KG1 (cell line): ENCODE measurements at places on chromosomes 11 and 22.
A peak's percentile ranks its signal among the peaks of the same experiment; 100 is the strongest.

DNA sequence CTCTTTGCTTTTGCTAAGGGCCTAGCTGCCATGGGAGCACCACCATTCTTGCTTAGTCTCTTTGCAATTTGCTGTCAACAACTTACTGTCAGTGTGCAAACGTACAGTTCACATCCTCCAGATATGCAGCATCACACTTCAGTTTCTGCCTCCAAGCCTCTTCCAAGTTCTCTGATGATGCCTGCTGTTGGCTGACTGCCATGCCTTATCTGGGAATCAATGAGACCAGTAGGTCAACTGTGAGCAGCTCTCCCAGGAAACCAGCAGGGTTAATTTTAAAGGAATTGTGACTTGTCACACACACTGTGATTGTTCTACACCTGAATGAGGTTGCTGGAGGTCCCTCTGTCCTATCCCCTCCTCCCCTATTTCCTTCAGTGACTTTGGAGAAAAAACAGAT is 56.0 kb downstream of the COPB1 start:
- no peak for DNase-seq

DNA sequence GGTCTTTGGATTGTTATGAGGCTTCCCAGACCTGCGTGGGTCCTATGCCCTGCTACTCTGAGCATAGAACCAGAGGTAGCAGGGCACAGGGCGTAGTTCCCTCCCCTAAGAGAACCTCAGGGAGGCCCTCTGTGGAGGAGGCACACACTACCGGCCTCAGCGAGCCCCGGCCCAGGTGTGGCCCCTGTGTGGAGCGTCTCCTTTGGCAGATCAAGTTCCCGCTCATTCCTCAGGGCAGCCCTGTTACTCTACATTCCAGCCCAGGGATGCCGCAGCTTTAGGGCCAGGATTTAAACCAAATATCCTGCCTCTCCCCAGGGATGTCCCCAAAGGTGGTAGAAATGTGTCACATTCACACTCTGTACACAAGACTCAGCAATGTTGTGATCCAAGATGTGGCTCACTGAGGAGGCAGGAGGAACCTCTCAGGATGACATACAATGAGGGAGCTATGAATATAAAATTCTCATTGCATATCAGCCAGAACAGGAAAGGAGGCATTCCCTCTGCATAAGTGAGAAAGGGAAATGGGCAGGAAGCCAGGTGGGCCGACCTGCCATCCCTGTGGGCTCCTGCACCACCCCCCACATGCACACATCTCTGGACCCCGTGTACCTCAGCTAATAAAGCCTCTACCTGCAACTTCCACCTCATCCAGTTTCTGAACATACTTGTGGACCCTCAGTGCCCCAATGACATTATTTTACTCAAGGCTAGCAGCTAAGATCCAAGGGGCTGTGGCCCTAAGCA is 131.9 kb upstream of the TEAD1 start:
- DNase-seq: no peak

DNA sequence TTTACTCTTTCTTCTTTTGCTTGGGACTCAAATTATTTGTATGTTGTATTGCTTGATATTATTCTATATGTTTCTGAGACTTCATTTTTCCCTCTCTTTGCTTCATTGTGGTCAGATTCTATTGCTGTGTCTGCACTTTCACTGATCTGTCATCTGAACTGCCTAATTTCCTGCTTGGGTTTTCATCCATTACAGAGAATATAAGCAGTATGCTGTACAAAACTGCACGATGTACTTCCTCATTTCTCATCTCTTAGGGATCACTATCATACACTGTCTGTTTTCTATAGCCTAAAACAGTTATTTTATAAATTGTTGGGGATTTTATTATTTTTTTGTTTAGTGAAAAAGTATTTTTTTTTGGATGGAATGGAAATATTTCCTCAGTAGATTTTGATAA is 736.7 kb upstream of the ANO5 start:
- no peak for DNase-seq

GRCh38 chr22:44595841-44596341 is 97.9 kb upstream of the RTL6 start:
- DNase-seq: no peak

GRCh38 chr11:129720156-129720555 is 95.5 kb upstream of the TMEM45B start:
- no peak for DNase-seq

- no peak for DNase-seq
Measured at GRCh38 chr11:63877658-63878241, 38.8 kb downstream of the MARK2 start.

DNA sequence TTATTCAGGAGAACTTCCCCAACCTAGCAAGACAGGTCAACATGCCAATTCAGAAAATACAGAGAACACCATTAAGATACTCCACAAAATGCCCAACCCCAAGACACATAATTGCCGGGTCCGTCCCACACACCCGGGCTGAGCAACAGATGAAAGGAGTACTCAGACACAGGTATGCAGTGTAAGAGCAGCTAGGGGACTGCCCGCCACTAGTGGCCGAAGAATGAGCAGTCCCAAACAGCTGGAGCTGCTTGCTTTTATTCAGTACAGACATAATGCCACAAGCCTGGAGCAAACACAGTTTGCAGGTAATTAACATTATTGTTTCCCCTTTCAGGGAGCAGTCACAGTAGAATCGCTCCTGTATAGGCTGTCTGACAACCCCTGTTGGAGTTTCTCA is 364.6 kb downstream of the LUZP2 start:
- DNase-seq: no peak

DNA sequence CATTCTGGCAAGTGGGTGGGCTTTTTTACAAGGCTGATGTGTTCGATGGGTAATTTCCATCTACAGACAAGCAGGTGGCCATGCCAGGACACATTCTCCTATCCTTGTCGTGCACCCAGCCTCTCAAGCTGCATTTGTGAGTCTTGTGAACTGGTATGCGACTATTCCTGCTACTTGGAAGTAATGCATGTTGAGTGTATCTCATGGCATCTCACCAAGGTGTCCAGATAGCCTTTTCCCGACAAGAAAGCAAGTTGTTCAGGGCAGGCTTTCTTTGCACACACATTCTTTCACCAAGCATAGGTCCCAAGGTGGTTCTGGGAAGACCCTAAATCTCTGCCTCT is 18.8 kb upstream of the SYT13 start:
- no peak for DNase-seq

GRCh38 chr11:75840522-75840921 is 25.5 kb downstream of the UVRAG start:
- DNase-seq: no peak

GRCh38 chr22:41444360-41445128 is 2.1 kb downstream of the TOB2 start:
- DNase-seq: peak; percentile 87

- no peak for DNase-seq
Measured at GRCh38 chr11:44505581-44506054, 59.8 kb upstream of the CD82 start.

GRCh38 chr11:28699701-28700100 is 591.5 kb downstream of the METTL15 start:
- no peak for DNase-seq

- peak; percentile 16 for DNase-seq
Measured at GRCh38 chr11:44775366-44775984, 48.7 kb downstream of the TSPAN18 start.

GRCh38 chr22:42388130-42388797 is 43.9 kb downstream of the NFAM1 start:
- no peak for DNase-seq

- DNase-seq: no peak
Measured at GRCh38 chr11:28910926-28911325, 802.7 kb downstream of the METTL15 start.

DNA sequence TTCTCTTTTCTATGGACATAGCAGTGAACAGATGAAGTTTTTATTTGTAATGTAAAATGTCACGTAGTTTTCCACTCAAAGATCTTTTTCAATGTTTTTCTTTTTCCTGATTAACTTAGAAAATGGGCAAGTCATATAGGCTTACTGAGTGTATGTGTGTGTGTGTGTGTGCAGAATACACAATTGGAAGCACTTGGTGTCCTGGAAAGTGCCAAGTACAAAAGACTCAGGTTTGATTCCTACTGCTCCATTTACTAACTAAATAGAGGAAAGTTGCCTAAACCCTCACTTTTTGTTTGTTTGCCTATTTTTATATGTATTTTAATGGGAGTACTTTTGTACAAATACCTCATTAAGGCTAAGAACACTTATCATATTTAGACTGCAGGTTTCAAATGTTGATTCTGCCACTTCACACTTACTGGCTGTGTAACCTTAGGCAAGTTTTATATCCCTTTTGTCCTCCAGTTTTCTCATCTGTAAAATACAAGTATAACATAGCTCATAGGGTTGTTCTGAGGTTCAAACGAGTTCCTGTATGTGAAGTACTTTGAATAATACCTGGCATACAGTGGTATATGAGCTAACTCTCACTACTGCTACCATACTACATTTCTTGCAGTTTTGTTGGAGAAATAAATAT is 90.1 kb downstream of the TYR start:
- DNase-seq: no peak

DNA sequence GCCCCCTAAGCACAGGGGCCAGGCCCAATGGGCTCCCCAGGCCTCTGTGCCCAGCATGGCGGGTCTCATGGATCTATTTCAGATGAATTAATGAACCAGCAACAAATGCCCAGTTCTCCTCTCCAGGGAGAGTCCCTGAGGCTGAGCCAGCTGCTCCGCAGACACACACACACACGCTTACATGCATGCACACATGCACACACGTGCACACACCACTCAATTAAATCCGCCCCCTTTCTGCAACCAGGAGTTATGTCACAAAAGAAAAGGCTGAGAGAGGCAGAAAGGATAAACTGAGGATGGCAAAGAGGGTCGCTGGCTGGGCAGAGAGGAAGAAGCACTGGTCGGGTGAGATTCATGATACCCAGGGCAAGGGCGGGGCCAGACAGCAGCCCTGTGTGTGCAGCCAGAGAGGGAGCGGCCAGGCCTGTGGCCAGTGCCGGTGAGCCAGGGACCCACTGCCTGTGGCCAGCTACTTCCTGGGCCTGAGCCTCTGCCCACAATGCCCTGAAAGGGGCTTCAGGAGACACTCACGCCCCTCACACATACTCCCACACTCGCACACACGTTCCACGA is 19.8 kb downstream of the IL2RB start:
- no peak for DNase-seq

DNA sequence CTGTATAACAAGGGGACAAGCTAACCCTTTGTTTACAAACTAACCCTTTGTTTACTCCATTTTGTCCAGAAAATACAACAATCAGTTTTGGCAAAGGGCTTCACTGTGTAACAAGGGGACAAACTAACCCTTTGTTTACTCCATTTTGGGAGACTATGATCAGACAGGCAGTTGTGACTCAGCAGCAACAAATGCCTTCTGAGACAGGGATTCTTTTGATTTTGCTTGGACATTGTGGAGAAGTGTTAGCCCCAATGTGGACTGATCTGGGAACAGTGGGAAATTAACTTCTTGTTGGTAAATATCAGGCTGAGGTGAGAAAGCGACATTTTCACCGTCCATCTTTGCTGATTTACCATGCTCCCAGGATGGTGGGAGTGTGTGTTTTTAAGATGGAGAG is 983 bp downstream of the EHF start:
- no peak for DNase-seq

GRCh38 chr22:39956932-39957664 is 3.1 kb upstream of the TMA7B start:
- DNase-seq: peak; percentile 48

GRCh38 chr11:116467823-116468222 is 305.0 kb downstream of the BUD13 start:
- no peak for DNase-seq

DNA sequence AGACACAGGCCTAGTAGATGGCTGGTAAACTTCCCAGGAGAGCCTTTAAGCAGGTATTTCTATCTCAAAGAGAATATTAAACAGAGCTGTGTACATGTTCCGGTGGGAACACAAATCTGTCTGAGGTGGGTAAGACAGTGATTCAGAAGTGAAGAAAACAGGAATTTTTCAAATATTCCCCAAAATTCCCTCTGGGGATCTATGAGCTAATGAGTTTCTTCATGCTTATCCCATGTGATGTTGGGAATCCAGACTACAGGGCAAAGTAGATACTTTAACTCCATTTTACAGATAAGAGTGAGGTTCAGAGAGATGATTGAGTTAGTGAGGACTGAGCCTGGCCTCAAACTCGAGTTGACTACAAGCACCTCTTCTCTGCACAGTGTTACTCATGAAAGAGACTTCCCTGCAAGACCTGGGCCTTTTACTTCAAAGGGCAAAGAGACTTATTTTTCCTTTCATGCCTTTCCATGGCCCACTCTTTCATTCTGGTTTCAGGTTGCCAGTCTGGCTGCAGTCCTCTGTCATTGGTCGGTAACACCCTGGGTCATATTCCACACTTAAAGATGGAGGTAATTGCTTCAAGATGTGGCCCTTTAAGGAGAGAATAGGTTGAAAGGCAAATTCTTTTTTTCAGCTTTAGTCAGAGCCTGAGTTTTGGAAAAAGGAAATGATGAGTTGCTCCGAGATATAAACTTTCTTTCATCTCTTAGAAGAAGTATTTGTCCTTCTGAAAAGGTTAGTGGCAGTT is 70.1 kb downstream of the CYB5R2 start:
- DNase-seq: no peak

- DNase-seq: no peak
Measured at GRCh38 chr22:35998748-35999147, 29.9 kb downstream of the RBFOX2 start.

DNA sequence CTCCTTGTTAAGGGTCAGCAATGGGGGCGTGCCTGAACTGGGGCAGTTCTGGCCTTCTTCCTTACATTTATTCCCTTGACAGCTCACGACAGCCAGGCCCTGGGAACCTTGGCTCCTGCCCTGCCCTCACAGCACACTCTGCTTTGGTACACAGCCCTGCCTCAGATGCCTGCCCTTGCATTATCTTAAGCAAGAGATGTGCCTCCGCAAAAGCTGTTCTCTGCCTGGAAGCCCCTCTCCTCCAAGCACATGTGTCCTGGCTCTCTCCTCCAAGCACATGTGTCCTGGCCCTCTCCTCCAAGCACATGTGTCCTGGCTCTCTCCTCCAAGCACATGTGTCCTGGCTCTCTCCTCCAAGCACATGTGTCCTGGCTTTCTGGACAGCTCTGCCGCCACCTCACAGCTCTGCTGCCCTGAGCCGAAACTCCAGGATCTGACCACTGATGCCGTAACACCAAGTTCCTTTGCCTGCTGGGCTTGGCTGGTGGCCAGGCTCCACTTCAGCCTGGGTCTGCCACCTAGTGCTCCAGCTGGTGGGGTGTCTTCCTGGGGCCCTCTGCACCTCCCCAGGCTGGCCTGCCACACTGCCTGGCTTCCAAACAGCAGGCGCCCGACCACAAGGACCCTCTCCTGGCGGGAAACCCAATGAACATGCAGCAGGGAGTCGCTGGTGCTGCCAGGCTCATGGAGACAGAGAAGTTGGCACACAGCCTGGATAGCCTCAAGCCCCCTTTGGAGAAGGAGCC is 53.0 kb downstream of the SCUBE1 start:
- no peak for DNase-seq

- no peak for DNase-seq
Measured at GRCh38 chr11:67371189-67371910, 2.0 kb downstream of the CLCF1 start.
